ENCODE measurements at places on chromosomes 1 and 21.

DNA sequence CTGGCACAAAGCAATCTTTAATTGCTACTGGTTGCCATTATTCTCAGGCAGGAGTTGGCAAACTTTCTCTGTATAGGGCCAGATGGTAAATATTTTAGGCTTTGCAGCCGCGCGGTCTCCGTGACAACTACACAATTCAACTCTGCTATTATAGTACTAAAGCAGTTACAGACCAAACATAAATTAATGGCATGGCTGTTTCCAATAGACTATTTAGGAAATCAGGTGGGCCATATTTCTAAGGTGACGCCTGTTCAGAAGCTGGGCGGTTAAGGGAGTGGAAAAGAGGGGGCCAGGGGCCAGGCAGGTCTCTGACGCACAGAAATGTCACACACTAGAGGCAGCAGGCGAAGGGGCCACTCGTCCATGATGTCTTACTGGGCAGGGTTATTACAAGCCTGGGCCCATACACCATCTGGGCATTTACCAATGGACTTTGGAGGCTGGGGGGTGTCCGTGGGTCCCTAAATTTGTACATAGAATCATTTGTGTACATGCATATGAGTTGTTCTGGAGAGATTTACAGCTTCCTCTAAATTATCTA, 80.1 kb downstream of the STUM start:
- no peak for DNase-seq

GRCh38 chr1:110976089-110976488, 12.4 kb upstream of the LRIF1 start:
- no peak for DNase-seq

DNA sequence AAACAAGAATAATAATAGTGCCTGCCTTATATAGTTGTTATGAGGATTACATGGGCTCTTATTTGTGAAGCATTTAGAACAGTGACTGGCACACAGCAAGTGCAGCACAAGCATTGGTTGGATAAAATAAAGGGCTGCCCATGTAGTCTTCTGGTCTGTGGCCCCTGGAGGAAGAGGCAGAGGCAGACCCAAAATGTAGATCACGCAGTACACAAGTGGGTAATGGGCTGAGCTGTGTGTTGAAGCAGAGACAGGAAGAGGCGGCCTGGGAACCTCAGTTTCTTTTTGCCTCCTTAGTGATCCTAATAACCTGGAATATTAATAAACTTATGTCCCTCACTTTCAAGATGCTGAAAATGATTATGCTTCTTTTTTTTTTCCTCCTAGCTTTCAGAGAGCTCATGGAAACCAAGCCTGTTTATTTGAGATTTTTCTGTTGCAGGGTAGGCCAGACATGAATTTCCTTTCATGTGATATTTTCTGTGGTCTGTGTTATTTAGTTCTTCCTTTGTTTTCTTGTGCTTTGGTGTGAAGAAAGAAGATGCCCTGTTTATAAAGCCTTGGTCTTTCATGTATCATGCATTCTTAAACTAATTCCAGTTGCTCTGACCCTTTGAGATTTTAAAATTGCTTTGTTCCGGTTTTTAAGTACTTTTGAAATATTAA, 42.5 kb downstream of the LRRC8D start:
- DNase-seq = no peak

DNA sequence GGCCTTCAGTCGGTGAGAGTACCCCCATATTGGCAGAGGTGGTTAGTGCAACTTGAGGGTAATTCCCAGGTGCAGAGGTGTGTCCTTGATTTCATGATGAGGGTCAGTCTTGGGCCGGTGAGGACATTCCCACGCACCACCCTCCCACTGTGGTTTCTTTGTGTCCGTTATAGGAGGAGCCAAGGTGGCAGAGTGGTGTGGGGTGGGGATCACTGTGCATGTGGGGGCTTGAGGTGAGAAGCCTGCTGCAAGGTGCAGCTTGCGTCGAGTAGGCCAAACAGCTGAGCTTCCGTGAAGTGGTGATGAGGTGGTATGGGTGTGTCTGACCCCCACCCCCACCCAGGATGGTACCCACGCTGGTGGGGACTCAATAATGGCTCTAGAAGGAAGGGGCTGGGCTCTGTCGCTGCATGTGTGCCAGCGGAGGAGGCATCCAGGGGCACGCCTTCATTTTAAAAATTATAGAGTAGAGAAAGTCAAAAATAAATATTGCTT, 6.2 kb downstream of the PTPRF start:
- DNase-seq = no peak

GRCh38 chr1:205247130-205247921, 19.6 kb downstream of the TMCC2 start:
- DNase-seq = no peak

- peak; percentile 55 for DNase-seq
Measured at GRCh38 chr1:161119092-161119903, 1.4 kb downstream of the NIT1 start.

DNA sequence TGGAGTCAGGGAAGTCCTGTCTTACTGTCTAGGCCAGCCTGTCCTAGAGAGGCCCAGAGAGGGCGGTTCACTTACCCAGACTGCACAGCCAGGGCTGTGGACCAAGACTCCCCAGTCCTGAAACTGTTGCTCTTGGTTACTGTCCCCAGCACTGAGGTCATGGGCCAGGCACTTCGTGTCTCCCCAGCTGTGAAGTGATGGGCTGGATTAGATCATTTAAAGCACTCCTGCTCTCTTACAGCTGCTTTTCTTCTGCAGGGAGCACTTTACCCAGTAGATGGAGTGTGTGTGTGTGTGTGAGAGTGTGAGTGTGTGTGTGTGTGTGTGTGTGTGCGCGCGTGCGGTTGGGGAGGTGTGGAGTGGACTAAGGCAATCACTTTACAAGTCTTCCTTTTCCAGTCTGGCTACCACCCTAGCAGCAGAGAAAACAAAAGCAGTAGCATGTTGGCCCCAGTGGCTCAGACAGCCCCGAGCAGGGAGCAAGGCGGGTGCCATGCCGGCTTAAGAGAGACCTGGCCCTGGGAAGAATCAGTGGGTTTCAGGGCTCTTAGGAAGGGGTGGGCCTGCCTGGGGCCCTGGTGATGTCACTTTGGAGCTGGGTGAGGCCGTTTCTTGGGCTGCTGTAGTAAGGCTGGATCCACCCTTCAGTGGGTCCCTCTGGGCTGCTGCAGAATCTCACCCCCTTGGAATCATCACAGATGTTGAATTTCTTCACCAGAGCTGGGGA, 2.4 kb downstream of the SPSB1 start:
- DNase-seq = no peak

DNA sequence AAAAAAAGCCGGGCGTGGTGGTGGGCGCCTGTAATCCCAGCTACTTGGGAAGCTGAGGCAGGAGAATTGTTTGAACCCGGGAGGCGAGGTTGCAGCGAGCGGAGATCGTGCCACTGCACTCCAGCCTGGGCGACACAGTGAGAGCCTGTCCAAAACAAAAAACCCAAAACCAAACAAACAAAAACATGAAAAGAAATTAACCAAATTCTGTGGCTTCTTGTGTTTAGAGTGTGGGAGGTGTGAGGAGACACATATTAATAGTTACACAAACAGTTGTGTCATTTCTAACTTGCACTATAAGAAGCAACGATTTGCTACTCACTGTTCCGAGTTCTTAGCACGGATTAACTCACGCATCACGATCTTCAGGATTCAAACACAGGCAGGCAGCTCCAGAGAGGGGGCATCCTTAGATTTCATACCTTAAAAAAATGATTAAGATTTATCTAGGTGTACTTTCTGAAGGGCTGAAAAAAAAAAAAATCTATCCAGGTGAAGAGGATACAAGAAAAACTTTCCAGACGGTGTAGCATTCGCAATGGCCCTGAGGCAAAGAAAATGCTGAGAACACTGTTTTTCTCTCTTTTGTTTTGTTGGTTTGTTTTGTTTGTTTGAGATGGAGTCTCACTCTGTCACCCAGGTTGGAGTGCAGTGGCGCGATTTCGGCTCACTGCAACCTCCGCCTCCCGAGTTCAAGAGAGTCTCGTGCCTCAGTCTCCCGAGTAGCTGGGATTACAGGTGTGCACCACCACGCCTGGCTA, 713 bp upstream of the HMGCL start:
- no peak for DNase-seq

GRCh38 chr1:109655615-109656519, at the start of gene GSTM4:
TSS of gene GSTM4 (plus strand) at chr1:109656099. CDS start at chr1:109656390, 291 bp downstream.
- DNase-seq = peak; percentile 43

DNA sequence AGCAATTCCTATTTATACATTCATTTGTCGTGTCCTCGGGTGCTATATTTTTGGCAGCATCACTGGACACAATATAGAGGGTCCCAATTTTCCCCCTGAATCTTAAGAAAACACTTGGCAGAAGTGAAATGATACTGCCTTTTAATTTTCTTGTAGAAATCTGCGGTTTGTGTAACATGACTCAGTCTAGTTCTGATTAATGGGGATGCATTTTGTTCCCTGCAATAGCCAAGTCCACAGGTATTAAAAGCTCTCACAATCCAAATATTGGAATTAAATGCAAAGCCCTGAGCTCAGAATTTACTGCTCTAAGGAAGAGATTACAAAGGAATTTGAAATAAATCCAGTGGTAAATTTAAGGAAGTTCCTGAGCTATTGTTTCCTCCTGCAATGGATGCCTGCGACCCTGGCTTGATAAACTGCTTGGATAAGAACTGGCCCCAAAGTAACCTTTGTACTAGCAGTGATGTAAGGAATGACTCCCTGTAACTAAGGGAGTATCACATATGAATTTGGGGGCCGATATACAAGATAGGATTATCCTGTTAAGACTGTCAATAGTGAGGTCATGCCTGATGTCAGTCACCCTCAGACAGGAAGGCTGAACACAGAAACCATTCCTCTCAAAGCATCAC, 349.7 kb upstream of the C1orf87 start:
- no peak for DNase-seq

- DNase-seq = peak; percentile 36
Measured at GRCh38 chr1:20184997-20185833, 681 bp upstream of the UBXN10 start.

DNA sequence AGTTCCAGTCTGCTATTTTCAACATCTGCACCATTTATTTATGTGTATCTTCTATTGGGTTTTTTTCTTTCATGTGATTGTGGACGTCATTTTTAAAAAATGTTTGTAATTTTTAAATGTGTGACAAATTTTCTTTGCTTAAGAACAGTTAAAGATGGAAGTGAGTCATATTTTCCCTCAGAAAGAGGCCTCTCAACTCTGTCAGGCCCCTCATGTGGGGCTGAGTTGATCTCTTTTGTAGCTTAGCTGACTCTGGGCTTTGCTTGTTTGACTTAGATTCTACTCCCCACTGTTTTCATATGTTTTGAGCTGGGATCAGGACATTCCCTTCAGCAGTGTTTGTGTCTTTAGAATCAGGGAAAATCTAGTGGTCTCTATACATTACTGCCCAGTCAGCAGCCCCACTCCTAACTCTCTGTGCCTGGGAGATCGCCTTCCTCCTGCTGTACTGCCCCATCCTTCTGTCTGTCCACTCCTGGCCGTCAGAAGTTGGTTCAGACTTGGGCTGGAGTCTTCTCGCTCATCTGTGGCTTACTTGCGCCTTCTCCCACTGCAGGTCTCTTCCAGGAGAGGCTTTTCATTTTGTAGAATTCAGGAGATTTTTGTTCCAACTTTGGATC, 137.4 kb downstream of the DYRK1A start:
- DNase-seq = no peak

DNA sequence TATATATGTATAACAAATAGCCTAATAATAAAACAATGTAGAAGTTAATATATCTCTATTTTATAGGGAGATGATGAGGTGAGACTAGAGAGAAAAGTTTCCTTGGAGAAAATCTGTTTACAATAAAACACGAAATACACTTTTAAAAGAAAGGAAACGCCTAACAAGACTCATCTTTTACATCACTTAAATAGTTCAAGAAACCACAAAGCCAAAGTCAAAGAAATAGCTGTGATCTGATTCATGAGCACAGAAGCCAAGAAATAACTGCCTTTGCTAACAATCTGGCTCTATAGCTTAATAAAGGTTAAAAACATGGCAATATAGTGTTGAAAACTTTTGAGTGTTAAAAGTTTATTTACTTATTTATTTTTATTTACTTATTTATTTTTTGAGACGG, 61.5 kb downstream of the TOR3A start:
- DNase-seq = no peak

- no peak for DNase-seq
Measured at GRCh38 chr1:119869995-119870394, 26.3 kb downstream of the ADAM30 start.

DNA sequence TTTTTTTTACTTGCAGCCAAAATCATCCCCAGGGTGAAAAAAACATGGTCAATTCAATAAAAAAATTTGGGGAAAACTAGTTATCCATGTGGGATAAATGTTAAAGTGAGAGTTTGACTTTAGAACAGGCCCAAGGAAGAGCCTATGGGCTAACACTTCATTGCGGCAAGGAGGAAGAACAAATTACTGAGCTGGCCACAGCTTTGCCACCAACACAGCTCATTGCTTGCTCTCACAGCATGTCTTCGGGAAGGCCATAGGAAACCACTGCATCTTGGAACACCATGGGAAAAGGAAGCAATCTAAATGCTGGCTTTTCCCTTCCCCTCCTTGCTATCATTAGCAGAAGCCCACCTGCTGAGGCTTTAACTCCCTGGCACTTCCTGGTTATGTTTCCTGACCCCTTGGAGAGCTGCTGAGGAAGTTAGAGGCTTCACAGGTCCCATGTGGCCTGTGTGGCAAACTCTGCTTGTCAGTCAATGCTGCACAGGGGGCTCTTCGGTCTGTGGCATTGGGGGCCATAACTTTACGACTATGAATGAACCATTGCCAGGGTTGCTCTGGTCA, 86.0 kb downstream of the SLC25A24 start:
- DNase-seq = no peak

- DNase-seq = no peak
Measured at GRCh38 chr1:31627301-31627929, 9.9 kb downstream of the HCRTR1 start.

GRCh38 chr1:62210960-62211359, 16.3 kb downstream of the L1TD1 start:
- DNase-seq = no peak

- no peak for DNase-seq
Measured at GRCh38 chr1:169478094-169478672, 7.6 kb downstream of the SLC19A2 start.

DNA sequence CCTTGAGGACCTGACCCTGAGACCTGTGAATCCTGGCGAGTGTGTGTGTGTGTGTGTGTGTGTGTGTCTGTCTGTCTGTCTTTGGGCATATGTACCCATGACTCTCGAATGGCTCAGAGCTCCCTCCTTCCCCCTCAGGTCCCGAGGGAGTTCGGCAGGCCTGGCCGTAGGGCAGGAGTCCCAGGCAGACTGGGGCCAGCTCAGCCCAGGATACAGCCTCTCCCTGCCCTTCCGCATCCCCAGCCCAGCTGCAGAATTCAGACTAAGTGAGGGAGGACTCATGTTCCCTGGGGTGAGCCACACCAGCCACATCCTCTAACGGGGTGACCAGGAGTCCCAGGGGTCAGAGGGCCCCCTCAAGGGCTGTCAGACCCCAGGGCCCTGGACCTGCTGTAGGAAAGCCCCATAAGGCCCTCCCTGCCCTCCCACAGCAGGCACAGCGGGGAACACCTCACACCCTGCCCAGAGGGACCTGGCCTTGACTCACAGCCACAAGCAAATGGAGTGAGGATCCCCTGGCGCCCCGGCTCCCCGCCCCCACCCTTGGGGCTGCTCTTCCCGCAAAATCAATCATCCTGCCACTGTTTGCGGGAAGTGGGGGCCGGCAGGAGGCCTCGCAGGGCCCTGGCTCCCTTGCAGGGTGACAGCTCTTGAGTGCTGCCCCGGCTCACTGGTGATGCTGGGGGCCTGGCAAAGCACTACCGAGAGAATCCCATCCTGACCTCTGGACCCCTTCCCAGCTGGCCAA, 101.7 kb upstream of the CASZ1 start:
- DNase-seq = no peak

All from activated T-cell treated with anti-CD3 and anti-CD28 coated beads, Interleukin-2, amount 50 U/mL, for 4 hours (primary cell).